ENCODE measurements at places on chromosomes 5 and 9. TPM values are rescaled to one million over a fixed set of nuclear protein-coding genes. Genes with fewer than 3 reads are reported as not detected.

Gene FUT7
- not detected for total RNA-seq

Gene RPP25L
- 12.9 TPM for total RNA-seq

Gene GRM6
- not detected for total RNA-seq

Gene CSF1R
- total RNA-seq: 2.7 TPM

Gene IFNA13
- not detected for total RNA-seq

Gene TNC
- 10.1 TPM for total RNA-seq

Gene CCDC183
- total RNA-seq: 1.2 TPM

Gene SAXO1
- total RNA-seq: not detected

Gene C5orf15
- 35.5 TPM for total RNA-seq

Gene CLIC3
- total RNA-seq: not detected

Gene PCDHB12
- 8.4 TPM for total RNA-seq

Gene CARD19
- 13.2 TPM for total RNA-seq

Gene LMNB1
- 69.8 TPM for total RNA-seq

Gene MLANA
- not detected for total RNA-seq

Gene SOX30
- 0.15 TPM for total RNA-seq

Gene SPAG8
- total RNA-seq: 0.59 TPM

Gene CCL27
- total RNA-seq: not detected

Gene IL5
- not detected for total RNA-seq

Gene SYNPO
- total RNA-seq: 94.3 TPM

Gene SAP30L
- 40.8 TPM for total RNA-seq

Gene FSTL4
- total RNA-seq: 0.21 TPM

Gene CD180
- not detected for total RNA-seq

Gene IL33
- total RNA-seq: 0.31 TPM

Gene LTC4S
- 1.0 TPM for total RNA-seq

Gene MEIKIN
- not detected for total RNA-seq

Gene NDUFA8
- total RNA-seq: 45.2 TPM

Gene RETREG1
- 15.8 TPM for total RNA-seq

Gene ACER2
- 9.6 TPM for total RNA-seq

Gene MELK
- 10.6 TPM for total RNA-seq

Gene PCDHB2
- 44.9 TPM for total RNA-seq

Gene CDK7
- 21.4 TPM for total RNA-seq

Gene SPINK7
- not detected for total RNA-seq

Gene CDH9
- not detected for total RNA-seq

Gene C1QTNF3
- total RNA-seq: 2.1 TPM

Gene SEMA5A
- 31.1 TPM for total RNA-seq

Gene CAMK2A
- total RNA-seq: 1.1 TPM

Gene C5orf52
- total RNA-seq: not detected

Gene AIF1L
- 16.3 TPM for total RNA-seq

Gene PDE4D
- 9.4 TPM for total RNA-seq

Gene EGFLAM
- 29.6 TPM for total RNA-seq

Gene NKD2
- total RNA-seq: 1.8 TPM

Gene TMEM8B
- total RNA-seq: 9.0 TPM

Gene ZNF658
- 10.0 TPM for total RNA-seq

Gene PCDHGB2
- 11.1 TPM for total RNA-seq

Gene GARIN3
- total RNA-seq: not detected

Gene RABGAP1
- 58.2 TPM for total RNA-seq

Gene LCN6
- not detected for total RNA-seq

Gene PTBP3
- 94.0 TPM for total RNA-seq

Gene IFNE
- not detected for total RNA-seq

Gene FBN2
- 106 TPM for total RNA-seq

Gene HTR1A
- total RNA-seq: not detected

Gene JAKMIP2
- total RNA-seq: 4.3 TPM

Gene IL13
- not detected for total RNA-seq

Gene CAPSL
- not detected for total RNA-seq
